ENCODE measurements at places on chromosomes 3 and 15.

GRCh38 chr3:187571701-187572100 is 98.5 kb downstream of the SST start:
- no peak for DNase-seq

GRCh38 chr3:132196113-132196512 is 121.1 kb upstream of the ACP3 start:
- DNase-seq = no peak

- DNase-seq = no peak
These were observed 17.7 kb upstream of the GK5 start for GRCh38 chr3:142243134-142243533.

- DNase-seq = no peak
These were observed 18.7 kb upstream of the SCN10A start for GRCh38 chr3:38834717-38835116.

DNA sequence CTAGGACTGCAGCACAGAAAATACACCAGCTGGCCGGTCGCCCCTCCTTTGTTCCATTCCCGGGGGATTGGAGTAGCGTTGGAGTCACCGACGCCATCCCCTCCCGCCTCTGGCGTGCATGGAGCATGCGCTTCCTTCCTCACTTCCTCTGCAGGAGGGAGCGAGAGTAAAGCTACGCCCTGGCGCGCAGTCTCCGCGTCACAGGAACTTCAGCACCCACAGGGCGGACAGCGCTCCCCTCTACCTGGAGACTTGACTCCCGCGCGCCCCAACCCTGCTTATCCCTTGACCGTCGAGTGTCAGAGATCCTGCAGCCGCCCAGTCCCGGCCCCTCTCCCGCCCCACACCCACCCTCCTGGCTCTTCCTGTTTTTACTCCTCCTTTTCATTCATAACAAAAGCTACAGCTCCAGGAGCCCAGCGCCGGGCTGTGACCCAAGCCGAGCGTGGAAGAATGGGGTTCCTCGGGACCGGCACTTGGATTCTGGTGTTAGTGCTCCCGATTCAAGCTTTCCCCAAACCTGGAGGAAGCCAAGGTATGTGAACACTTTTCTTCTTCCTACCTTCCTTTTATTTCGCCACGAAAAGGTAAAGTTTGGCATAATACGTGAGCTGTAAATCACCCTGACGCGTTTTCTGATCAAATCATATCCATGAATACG is at the start of gene SCG3:
Gene SCG3, plus strand, starts transcription at position 201 of the 661 bp plus-strand sequence. Its CDS starts 253 bp downstream, at position 454.
- peak; percentile 29 for DNase-seq

- DNase-seq = no peak
These were observed 110.5 kb upstream of the GAP43 start for GRCh38 chr3:115512565-115513415.

GRCh38 chr3:36591959-36592358 is 172.4 kb downstream of the DCLK3 start:
- no peak for DNase-seq

- no peak for DNase-seq
These were observed 325.2 kb upstream of the NR2E3 start for GRCh38 chr15:71485094-71485693.

GRCh38 chr3:129563850-129564535 is 21.0 kb downstream of the H1-8 start:
- no peak for DNase-seq

DNA sequence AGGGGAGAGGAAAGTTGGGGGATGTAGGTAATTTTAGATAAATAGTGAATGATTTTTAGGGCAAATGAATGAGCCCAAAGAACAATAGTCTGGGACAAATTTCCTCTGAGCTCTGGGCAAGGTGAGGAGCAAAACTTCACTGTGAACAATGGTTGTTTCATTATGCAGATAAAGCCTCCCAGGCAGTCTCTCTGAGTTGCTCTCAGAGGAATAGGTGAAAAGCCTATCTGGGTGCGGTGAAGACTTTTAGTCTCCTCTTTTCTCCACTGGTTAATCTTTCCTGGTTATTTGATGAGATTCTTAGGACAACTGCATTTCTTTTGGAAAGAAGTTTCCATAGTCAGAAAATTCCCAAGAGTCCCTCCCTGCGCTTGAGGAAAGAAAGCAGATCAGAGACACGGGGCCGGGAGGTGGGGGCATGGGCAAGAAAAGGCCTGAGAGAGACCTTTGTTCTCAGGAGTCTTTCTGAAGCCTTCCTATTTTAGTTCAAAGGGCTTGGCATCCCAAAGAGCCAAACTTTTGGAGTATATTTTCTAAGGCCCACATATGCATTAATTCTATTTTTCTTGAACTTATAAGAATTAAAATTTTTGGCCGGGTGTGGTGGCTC is 353.6 kb upstream of the SLCO3A1 start:
- DNase-seq = no peak

DNA sequence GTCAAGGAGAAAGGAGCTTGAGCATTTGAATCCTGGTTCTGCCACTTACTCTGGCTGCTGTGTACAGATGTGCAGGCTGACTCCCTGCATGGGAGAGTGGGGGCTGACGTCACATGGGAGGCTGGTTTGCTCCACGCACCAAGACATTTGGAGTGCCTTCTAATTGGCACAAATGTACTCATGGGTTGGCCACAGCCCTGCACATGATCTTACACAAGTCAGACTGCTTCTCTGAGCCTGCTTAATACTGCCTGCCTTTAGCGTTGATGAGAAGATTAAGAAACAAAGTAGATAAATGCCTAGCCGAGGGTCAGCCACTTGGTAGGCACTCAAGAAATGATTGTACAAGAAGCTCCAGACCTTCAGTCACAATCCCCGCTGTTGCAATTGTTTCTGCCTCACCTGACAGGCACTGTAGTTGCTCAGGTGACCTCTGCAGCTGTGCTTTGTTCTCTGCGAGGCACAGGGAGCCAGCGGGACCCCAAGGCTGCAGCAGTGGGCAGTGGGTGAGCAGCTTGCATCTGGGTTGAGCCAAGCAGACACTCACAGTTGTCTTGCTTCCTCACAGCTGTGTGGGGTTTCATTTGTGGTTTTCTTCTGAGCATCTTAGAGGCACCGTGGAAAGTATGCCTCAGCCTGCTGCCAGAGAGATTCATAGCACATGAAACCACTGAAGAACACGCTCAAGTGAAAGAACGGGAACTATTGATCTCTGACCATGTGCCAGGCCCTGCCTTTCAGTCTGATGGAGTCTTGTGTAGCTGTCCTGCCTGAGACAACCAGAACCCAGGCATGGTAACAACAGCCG is 33.1 kb downstream of the GRK7 start:
- peak; percentile 51 for DNase-seq

DNA sequence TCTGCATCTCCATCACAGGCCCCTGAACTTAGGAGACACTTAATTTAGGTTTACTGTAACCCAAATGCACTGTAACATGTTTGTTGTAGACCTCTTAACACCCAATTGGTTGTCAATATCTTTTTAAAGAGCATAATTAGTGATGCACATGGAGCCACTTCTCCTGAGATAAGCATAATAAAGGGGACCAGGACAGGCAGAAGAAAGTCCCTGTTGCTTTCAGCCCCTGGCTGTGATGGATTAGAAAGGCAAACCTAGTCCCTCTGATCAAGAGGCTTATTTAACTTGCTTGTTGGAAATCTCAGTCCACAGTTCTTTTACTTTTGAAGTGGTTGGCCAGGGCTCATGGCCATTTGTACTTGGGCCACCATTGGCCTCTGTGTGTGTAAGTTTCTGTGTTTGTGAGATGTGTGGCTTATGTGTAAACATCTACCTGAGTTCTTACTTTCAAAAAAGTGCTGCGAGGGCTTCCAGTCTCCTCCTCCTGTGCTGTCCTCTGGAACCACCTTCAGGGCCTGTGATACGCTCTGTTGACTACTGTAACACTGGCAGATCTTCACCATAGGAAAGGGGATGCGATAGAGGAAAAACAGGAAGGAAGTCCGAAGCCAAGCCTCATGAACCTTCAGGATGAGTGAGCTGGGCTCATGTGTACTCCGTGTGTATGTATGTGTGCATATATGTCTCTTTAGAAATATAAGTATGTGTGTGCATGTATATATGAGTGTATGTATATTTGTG is 136.2 kb downstream of the EPHB1 start:
- no peak for DNase-seq

DNA sequence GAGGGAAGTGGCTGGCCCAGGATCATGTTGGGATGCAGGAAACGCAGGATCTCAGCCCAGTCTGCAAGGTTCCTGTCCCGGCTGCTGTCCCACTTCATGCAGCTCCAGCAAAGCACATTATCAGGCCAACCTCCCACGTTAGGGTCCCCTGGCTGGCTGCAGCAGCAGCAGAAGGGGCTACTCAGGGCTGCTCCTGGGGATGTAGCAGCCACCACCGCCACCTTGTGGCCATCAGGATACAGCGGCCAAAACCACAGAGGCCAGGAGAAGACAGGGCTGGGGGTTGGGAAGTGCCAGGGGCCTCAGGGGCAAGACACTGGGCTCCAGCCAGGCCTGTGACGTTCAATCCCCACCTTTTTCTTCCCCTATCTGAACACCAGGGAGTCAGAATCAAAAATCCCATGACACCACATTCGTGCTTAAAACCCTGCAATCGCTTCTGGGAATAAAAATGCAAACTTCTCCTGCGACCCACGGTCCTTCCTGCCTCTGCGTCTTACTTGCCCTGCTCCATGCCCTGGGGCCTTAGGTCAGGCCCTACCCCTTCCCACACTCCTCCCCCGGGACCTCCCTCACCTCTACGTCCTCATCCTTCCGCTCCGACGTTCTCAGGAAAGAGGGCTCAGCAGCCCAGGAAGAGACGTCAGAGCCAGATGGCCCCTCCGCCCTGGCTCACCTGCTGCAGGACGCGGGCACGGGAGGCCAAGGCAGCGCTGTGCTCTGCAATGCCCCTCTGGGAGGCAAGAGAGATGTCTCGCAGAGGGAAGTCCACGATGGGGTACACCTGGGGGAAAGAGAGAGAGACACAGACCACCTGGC is 21.5 kb downstream of the SSUH2 start:
- DNase-seq = peak; percentile 47

GRCh38 chr3:69214241-69214640 is 91.8 kb upstream of the LMOD3 start:
- no peak for DNase-seq

DNA sequence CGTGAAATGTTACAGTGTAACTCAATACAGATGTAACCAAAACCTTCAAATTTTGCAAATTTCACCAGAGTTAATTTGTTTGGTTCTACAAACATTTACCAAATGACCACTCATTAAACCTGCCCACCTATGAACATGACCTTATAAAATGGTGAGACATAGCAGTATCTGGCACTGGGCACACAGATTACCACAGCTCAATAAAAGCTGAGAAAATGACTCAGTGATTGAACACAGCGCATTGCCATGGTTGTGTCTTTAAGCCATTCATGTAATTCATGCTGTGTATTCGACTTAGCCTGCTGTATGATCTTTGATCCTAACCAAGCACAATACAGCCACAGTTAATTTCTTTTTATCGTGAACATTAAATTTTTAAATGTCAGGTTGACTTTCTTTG is 11.3 kb downstream of the PPARG start:
- DNase-seq = no peak

DNA sequence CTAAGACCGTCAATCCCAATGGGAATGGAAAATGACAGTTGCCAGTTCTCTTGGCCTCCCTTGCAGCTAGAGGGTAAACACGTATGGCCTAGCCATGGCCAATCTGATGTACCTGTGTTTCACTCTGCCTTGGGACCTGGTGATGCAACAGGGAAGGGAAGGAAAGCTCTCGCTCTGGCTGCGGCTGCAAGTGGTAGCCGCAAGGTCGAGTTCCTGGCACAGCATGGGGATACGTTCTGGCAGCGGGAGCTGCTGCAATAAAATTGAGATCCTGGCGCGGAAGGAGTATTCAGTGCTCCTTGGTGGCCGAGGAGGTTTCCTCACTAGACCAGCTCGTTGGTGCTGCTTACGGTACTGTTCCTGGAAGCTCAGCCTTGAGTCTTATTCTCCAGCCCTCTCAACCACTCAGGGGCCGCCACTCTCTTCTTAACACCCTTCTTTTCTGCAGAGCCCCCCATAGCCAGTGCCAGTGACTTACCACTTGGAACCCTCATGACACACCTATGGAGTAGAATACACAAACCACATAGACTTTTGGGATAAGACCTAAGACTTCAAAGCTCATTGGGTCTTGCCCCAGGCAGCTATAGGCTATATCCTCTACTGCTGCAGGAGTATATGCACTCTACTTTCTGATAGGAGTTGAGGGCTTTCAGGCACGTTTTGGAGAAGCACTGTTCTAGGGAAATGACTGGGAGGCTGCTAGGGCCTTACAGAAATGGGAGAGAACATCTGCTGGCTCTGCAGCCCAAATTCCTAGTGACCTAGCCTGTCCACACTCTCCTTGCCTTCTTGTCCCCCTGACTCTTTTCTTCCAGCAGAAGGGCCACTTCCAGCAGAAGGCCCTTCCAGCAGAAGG is 2.7 kb downstream of the KY start:
- no peak for DNase-seq

- no peak for DNase-seq
These were observed 55.3 kb downstream of the LINGO1 start for GRCh38 chr15:77577366-77577950.

GRCh38 chr3:196412704-196413103 is 19.5 kb downstream of the UBXN7 start:
- no peak for DNase-seq

GRCh38 chr3:106126067-106126845 is 257.4 kb upstream of the CBLB start:
- DNase-seq = no peak

- no peak for DNase-seq
These were observed 6.4 kb upstream of the CSTA start for GRCh38 chr3:122318620-122319019.

- no peak for DNase-seq
These were observed 13.9 kb upstream of the TMPRSS7 start for GRCh38 chr3:112020674-112021085.

GRCh38 chr3:186772281-186772694 is 11.1 kb upstream of the EIF4A2 start:
- no peak for DNase-seq

GRCh38 chr15:41492597-41493204 is 973 bp upstream of the ITPKA start:
- no peak for DNase-seq

- DNase-seq = no peak
These were observed 205.5 kb upstream of the MRPL3 start for GRCh38 chr3:131708241-131708640.

Measured in fibroblast of skin of left quadriceps (primary cell).